Effector CD8-positive, alpha-beta T cell (primary cell): ENCODE measurements at places on chromosomes 1 and 21.

- no peak for DNase-seq
These were observed 38.0 kb upstream of the HLX start for GRCh38 chr1:220841293-220841692.

DNA sequence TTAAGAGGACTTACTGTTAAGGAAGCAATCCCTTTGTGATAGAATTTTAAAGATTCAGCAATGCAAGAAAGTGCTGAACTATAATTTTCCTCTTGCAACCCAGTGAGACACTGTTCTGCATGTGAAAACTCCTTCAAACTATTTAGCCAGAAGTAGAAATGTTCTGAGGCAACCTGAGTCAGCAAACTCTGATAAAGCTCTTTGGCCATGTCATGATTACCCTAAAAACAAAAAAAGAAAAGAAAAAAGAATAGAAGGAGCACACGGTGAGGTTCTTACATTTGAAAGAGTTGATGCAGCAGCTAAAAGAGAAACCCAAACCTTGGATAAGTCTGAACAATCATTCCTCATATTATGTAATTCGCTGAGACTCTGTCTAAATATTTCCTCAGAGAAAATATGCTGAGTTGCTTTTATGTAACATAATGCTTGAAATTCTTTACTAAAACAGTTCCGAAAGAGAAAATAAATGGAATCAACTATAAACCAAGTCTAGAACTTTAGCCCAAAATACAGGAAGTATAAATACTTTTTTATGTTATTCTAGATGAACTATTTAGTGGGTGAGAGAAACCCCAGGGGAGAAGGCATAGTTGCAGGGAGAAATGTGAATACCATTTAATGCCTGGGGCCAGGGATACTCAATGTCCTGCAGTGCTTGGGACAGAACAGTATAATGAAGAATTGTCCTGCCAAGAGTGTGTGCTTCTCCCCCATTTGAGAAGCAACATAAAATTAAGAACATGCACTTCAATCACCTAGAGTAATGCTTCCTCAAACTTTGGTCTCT, 60.0 kb downstream of the INTS7 start:
- no peak for DNase-seq

DNA sequence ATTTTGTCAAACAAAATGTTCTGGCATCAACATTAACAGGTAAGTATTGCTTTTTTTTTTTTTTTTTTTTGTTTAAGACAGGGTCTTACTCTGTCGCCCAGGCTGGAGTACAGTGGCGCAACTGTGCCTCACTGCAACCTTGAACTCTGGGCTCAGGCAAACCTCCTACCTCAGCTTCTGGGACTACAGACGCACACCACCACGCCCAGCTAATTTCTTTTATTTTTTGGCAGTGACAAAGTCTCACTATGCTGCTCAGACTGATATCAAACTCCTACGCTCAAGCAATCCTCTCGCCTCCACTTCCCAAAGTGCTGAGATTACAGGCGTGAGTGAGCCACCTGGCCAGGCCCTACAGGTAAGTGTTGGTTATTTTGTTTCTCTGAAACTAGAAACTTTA, 2.4 kb downstream of the TUT4 start:
- DNase-seq, result no peak

DNA sequence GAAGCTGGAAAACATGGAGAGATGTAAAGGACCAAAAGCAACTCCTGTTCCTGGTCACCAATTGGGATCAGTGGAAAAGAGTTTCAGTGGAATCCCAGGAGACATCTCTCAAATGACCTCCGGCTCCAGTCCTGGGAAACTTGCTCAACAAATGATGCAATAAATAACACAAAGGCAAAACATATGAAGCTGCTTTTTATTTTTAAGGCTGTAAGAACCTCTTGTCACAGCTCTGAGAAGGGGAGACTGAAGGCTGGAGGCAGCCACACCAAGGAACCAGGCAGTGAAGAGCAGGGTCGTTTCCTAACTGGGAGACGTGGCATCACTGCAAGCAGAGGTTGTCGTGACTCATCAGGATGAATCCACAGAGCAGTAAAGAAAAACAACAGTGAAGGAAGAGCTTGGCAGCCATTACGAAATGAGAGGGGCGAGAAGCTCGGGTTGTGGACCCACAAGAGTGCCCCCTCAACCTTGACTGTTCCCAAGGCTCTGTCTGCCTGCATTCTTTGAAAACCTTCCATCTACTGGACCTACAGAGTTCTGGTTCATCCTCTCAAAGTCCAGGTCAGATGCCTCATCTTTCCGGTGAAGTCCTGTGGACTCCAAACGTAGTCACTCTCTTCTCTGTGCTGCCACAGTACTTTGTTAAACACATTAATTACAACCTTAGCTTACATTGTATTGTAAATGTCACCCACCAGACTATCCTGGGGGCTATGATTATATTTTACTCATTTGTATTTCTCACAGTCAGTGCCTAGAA, 32.1 kb downstream of the JAK1 start:
- no peak for DNase-seq

- DNase-seq, result no peak
These were observed 35.7 kb upstream of the ZZZ3 start for GRCh38 chr1:77718181-77718580.

GRCh38 chr1:59697150-59697800, 117.5 kb upstream of the HOOK1 start:
- DNase-seq, result no peak

DNA sequence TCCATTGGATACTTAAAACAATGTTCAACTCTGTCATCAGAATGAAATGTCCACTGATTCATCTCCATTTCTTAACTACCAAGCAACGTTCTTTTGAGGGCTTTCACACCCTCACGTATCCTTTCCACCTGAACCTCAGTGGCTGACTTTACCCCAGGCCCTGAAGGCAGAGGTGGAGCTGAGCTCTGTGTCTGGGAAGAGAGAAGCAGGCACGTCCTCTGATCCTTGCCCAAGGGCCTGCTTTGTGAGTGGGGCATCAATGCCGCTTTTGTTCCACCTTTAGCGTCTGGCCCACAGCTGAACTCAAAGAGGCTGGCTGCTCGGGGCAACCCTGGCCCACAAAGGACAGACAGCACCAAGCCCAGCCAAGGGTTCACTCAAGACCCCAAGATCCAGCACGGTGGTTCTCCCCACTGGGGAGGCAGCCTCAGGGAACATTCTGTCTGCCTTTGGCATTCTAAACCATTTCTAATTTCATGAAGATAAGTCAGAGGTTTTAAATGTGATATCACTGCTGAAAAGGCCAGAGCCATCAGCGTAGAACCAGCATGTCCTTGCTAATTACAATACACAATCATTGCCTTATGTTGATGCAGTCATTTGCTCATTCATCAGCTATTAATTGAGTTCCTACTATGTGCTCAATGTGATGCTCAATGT, 126.0 kb upstream of the UBE2U start:
- no peak for DNase-seq

- DNase-seq, result no peak
These were observed 24.3 kb downstream of the PER3 start for GRCh38 chr1:7808253-7808844.

GRCh38 chr1:186178426-186179043, 196.5 kb downstream of the TPR start:
- no peak for DNase-seq

DNA sequence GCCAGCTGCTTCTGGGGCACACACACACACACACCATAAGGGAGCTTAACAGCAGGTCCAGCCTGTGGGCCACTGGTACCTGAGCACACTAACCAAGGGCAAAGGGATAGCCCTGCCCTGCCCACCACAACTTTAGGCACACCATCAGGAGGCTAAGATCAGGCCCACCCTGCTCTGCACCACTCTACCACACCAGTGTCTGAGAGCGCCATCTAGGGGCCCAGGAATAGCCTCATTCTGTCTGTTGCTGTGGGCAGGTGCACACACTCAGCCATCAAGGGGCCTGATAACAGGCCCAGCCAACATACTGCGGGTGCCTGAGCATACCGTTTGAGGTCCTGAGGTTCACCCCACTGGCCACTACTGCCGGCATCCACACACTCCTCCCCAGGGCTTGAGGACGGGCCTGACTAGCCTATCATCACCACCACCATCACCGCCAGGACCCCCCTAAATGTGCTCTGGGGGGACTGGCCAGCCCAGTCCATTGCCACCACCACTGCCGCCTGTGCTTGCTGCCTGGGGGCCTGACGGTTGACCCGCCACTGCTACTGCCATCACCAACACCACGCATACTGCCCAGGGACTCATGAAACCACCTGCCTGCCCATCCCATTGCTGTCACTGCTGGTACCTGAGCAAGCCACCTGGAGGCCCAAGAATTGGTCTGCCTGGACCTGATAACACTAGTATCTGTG, 31.3 kb downstream of the NSL1 start:
- peak; percentile 28 for DNase-seq

DNA sequence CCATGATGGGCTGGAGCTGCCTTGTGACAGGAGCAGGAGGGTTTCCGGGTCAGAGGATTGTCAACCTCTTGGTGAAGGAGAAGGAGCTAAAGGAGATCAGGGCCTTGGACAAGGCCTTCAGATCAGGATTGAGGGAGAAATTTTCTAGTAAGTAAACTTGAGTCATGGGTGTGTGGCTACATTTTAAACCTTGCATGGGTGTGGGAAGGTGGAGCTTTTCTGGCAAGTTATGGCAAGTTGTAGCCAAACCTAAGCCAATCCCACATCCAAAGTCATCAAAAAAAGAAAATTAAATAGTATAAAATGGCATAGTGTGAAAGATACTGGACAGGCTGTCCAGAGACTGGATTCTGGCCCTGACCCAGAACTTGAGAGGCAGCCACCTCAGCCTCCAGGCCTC, 39.8 kb upstream of the HSD3B1 start:
- DNase-seq, result no peak

- DNase-seq, result no peak
These were observed 79.6 kb upstream of the AK4 start for GRCh38 chr1:65068202-65069010.

DNA sequence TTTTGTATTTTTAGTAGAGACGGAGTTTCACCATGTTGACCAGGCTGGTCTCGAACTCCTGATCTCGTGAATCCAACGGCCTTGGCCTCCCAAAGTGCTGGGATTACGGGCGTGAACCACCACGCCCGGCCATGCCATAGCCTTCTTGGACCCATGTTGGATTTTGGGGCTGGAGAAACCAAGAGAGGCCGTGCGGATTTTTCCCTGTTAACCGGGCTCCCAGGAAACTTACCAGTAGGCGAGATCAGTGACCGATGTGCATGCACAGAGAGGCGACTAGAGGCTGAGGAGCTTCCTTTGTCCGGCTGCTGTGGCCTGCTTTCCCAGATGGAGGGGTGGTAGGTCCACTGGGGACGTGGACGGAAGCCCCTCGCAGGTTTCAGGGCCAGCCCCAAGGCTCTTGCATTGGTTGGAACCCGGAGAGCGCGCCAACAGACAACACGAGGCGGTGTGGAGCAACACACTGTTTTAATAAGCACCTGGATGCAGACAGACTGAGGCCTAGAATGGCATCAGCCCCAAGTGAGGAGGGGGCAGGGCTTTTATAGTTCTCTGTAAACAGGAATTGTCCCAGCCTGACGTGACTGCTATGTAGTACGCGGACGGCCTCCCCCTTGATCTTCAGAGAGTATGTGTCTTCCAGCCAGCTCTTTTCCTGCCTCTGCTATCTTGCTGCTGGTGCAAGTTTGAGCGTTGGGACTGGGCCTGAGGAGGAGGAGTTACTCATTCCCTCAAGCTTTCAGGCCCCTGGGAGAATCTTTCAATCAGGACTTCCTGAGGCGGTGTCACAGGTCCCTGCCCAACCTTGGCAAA, at the start of gene ERVH48-1:
ERVH48-1 (minus strand) TSS at position 517 of the 813 bp plus-strand sequence. CDS start 6,624 bp downstream, outside the sequence.
- DNase-seq, result no peak

- no peak for DNase-seq
These were observed 18.9 kb upstream of the USP24 start for GRCh38 chr1:55234016-55234415.

DNA sequence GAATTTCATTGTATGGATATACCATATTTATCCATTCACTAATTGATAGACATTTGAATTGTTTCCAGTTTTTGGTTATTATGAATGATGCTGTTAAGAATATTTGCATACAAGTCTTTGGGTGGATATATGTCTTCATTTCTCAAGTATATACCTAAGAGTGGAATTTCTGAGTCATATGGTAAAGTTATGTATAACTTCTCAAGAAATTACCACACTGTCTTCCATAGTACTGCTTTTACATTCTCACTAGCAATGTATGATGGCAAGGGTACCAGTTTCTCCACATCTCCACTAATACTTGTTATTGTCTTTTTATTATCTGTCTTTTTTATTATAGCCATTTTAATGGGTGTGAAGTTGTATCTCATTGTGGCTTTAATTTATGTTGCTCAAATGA, 74.6 kb upstream of the TENT5C start:
- DNase-seq, result no peak

GRCh38 chr1:111392042-111392441, 35.5 kb downstream of the OVGP1 start:
- DNase-seq, result no peak

DNA sequence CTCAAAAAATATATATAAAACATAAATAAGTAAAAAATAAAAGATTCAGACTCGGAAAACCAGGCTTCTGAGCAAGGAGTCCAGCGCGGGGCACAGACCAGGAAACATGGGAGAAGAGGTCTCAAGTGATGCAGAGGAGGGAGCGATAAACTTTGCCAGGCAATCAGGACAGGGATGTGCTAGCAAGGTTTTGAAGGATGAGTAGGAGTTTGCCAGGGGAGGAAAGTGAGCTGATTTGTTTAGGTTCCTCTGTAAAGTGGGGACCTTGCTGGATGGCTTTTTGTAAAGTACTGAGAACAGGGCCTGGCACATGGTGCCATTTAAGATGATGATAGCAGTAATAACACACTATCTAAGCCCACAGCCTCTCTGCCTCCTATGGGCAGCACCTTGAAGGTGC, 86.1 kb downstream of the SPSB1 start:
- no peak for DNase-seq

DNA sequence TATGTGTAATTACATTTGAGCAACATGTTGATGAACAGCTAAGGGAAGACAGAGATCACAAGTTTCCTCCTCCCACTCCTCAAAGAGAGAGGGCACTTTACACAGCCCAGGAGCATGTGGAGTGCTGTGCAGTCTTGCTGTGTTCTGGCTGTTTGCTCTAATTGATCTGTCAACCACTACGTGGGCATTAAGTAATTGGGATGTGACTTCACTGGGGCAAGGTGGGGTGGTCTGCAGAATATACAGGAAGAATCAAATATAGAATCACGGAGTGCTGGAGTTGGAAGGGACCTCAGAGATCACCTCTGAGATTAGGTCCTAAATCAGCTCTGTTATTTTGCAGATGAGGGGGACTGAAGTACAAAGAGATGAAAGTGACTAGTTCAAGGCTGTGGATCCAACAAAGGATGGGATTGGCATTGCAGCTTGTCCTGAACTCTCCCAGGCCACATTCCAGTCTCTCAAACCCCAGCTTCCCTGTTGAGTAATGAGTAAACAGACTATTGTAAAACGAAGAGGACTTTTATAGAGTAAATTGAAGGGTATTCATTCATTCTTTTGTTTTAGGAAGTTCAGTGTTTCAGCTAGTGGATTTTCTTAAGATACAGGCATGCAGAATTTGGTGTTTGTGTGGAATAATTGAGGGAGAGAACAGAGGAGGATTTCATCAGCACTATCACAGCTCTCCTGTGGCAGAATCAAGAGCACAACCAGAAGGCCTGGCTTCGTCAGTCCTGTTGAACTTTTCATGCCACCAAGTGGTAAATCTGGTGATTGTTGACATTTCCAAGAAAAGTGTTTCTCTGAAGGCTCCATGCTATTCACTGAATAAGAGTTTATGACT, 22.4 kb downstream of the NOS1AP start:
- DNase-seq, result no peak
